ENCODE measurements at places on chromosomes 11 and 22.

- no peak for DNase-seq
These were observed 28.4 kb downstream of the CDON start for GRCh38 chr11:126034039-126034932.

- no peak for DNase-seq
These were observed 24.2 kb downstream of the SNU13 start for GRCh38 chr22:41664490-41664889.

DNA sequence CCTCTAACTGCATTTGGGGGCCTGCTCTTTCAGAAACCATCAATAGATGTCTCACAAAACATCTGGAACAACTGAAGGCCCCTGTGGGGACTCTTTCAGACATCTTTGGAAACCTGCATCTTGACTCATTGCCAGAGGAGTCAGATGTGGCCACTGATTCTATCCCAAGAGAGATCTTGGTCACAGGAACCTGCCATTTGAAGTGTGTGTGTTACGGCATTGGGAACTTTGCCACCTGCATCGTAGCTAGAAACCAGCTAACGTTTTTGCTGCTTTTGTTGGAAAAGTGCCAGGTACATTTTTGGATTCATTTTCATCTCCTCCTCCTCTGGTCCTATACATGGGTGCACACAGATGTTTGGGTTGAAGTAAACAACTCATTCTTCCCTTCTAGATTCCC is 4.3 kb downstream of the SRRD start:
- no peak for DNase-seq

DNA sequence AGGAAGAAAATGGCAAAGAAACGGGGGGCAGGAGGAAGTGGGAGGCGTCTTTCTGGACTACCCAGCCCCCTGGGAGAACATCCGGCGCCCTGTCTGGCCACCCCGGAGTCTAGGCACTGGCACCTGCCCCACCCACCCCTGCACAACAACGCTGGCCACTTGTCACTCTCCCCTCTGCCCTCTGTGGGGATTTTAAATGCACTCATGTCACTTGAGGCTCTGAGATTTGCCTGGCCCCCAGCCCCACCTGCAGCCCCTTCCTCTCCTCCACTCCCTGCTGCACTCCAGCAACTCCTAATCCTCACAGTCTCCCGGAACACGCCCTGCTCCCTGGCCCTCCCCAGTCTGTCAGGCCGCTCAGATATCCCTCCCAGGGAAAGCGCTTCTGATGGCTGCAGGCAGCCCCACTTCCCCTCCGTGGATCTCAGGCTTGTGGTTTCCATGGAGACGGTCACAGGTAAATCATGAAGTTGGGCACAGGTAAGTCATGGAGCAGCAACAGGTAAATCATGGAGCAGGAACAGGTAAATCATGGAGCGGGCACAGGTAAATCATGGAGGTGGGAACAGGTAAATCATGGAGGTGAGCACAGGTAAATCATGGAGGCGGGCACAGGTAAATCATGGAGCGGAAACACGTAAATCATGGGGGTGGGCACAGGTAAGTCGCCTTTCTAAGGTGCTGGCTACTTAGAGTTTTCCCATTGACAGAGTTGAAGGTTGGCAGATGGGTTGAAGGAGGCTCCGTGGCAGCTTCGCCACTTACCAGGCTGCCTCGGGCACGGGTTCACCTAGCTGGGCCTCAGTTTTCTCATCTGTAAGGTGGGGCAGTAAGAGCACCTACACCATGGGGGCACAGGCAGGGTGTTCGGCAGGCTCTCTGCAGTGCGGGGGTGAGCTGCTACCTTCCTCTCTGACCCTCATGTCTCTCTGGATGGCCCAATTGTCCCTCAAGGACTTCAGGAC is 79.0 kb upstream of the SHISAL1 start:
- DNase-seq = peak; percentile 44

GRCh38 chr11:77262803-77263202 is 38.7 kb downstream of the GDPD4 start:
- DNase-seq = no peak

DNA sequence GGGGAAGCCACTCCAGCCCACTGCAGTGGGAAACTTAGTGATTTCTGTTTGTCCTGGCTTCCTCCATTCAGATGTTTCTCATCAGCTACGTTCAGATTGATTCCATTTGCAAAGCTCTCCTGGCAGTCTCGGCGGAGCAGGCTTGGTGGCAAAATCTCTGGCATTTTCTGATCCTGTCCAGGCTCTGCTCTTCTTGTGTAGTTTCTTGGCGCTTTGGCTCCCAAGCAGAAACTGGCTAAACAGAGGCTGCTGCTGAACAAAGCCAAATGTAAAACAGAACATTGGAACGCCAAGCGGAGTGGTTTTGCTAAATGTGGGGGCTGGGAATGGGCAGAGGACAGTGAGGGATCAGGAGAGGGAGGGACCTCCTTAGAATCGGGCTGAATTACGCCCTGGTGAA is 36.7 kb downstream of the ADAMTS8 start:
- no peak for DNase-seq

- no peak for DNase-seq
These were observed 346.1 kb upstream of the DDI1 start for GRCh38 chr11:103690356-103690755.

- no peak for DNase-seq
These were observed 20.8 kb downstream of the MYBPC3 start for GRCh38 chr11:47331454-47332302.

GRCh38 chr22:42964994-42965699 is 49.8 kb downstream of the PACSIN2 start:
- no peak for DNase-seq

DNA sequence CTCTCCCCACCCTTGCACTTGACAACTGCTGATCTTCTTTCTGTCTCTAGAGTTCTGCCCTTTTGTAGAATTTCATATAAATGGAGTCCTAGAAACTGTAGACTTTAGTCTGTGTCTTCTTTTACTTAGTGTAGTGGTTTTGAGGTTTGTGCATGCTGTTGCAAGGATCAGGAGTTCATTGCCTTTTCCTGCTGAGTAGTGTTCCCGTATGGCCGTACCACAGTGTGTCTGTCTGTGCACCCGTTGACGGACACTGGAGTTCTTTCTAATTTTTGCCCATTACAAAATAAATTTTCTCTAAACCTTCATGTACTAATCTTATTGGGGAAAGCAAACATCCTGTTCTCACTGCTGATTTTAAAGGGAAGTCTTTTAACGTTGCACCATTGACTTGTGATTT is 138.1 kb downstream of the TBC1D22A start:
- DNase-seq = no peak

DNA sequence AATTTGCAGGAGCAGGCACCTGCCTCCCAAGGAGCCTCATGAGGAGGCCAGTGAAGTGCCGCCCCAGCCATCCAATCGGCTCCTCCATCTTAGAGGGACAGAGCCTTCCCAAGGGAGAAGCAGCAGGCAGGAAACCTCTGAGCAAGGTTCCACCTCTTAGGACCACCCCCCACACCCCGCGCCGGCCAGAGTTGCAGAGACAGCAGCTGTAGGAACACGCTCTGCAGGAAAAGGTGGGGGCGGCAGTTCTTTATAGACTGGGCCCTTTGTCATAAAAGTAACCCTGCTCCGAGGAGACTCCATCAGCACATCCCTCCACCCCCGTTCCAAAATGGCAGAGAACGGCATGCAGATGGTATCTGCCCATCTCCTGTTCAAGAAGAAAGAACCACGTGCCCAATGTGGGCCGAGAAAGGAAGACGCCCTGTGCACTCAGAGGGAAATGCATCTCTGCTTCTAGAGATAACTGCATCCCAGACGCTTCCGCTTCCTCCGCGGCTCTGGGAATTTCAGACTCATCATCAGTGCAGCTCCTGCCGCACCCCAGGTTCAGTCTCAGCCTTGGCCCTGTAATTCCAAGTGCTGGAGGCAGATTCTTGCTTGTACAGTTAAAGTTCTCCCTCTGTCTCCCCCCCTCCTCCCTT is 98.5 kb downstream of the SPATA19 start:
- DNase-seq = no peak

DNA sequence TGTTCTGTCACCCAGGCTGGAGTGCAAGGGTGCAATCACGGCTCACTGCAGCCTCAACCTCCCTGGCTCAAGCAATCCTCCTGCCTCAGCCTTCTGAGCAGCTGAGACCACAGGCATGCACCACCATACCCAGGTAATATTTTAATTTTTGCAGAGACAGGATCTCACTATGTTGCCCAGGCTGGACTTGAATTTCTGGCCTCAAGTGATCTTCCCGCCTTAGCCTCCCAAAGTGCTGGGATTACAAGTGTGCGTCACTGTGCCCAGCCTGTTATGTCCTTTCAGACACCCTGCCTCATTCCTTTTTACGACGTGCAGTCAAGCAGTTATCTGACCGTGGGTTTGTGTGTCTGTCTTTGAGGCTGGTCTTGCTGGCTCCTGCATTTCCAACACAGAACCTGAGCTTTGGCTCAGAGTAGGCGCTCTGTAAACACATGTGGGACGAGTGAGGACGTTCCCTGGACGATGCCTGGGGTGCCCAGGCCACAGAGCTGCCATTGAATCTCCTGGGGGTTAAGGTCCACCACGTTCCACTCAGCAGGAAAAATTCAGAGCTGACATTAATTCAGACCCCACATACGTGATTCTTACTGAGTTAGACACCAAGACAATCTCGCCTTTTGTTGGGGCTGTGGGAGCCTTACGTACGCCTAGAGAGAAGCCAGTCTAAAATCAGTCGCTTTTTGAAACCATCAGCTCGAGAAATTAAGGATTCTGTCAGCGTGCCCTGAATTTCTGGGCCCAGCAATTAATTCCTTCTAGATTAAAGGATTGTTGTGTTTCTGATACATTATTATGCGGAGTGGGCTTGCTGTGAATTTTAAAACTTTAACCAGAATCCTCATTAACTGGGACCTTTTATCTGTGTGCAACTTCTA is 21.5 kb upstream of the EMID1 start:
- DNase-seq = no peak

DNA sequence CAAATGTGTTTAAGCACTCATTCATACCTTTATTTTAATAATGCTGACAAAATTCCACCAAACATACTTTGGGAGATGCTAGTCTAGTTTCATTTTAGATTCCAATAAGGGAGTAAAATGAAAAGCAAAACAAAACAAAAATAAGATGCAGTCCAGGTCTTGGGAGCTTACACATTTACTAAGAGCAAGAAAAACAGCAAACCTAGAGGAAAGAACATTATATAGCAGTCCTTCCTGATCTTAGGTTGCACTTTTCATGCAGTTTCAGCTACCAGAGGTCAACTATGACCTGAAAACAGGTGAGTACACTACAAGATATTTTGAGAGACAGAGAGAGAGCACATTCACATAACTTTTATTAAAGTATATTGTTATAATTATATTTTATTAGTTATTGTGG is 1100.9 kb downstream of the DLG2 start:
- DNase-seq = no peak

- DNase-seq = no peak
These were observed 69.7 kb downstream of the TEAD1 start for GRCh38 chr11:12743834-12744449.

DNA sequence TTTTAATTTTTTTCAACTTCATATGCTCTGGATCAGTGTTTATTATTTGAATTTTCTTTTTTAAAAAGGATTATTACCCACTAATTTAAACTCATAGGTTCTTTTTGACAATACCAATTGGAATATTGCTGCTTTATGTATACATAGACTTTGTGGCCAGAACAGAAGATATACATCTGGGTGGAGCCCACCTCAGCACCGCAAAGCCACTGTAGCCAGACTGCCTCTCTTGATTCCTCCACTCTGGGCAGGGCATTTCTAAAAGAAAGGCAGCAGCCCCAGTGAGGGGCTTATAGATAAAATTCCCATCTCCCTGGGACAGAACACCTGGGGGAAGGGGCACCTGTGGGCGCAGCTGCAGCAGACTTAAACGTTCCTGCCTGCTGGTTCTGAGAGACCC is 10.6 kb upstream of the C11orf58 start:
- no peak for DNase-seq

GRCh38 chr11:110409174-110409573 is 20.6 kb upstream of the FDX1 start:
- no peak for DNase-seq

GRCh38 chr11:26898799-26899198 is 95.1 kb upstream of the FIBIN start:
- no peak for DNase-seq

DNA sequence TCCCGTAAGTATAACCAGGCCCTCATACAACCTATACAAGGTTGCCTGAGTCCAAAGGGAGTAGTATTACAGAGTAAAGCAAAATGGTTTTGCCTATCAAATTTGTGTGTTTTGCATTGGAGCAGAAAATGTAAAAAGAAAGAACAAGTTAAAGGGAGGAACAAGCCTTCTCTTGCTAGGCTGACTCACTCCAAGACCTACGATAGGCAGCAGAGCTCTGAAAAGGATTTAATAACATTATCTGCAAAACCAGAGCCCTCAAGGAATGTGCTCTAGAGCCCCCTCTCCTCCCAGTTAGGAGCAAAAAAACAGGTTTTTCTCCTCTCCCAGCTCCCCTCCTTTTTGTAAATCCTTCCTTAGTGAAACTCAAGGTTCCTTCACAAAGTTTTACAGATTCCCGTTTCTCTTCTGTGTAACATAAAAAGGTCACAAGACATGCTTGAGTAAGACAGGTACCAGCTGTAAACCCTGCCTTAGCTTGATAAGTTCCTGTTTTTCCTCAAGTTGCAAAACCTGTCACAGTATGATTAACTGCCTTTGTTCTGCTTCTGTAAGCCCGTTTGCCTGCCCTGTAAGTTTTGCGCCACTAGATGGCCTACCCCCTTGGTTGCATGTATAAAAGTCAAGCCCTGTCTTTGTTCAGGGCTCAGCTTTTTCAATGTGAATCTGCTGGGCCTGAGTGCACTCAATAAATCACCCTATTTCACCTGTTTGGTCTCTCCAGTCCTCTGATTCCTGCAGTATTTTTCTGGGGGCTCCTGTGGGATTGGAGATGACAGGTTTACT is 498.2 kb downstream of the KCNA4 start:
- no peak for DNase-seq

DNA sequence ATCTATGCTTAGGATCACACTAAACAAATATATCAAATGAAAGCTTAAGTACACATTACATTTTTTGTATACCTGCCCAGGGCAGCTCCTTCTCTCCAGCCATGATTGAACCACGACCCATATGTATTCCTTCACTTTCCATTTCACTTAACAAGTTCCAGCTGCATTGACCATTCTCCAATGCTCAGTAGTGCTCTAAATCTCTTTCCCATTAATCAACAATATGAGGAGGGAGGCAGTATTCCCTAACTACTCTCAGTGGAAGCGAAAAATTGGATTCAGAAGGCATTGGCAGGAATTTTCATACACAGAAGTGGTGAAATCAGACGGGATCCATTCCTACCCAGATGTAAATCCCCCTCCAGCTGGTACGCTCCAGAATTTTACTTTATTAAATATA is 372.0 kb upstream of the LUZP2 start:
- DNase-seq = no peak

- DNase-seq = no peak
These were observed 28.7 kb downstream of the IGLL1 start for GRCh38 chr22:23551385-23551784.

- no peak for DNase-seq
These were observed 19.4 kb downstream of the RSPH14 start for GRCh38 chr22:23122216-23122957.

All from activated effector memory CD4-positive, alpha-beta T cell treated with anti-CD3 and anti-CD28 coated beads, Interleukin-2, amount 50 U/mL, for 16 hours (primary cell).